ENCODE measurements at places on chromosomes 13 and 19.

GRCh38 chr13:20945952-20946383 lies 43.4 kb upstream of the XPO4 start:
- DNase-seq = no peak

DNA sequence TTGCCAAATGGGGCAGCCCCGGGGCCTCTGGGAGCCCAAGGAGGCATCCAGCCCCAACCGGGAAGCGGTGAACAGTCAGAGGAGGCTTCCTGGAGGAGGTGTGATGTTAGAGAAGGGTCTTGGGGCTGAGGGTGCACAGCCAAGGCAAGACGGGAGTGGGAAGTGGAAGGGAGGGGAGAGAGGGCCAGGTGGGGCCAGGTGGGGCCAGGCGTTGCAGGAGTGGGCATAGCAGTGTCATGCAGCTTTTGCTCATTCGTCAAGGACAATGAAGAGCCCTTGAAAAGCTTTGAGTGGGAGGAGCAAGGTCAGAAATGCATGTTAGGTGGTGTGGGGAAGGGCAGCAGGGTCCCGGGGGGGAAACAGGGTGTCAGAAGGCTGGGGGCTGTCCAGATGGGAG lies 1.8 kb downstream of the FBN3 start:
- no peak for DNase-seq

DNA sequence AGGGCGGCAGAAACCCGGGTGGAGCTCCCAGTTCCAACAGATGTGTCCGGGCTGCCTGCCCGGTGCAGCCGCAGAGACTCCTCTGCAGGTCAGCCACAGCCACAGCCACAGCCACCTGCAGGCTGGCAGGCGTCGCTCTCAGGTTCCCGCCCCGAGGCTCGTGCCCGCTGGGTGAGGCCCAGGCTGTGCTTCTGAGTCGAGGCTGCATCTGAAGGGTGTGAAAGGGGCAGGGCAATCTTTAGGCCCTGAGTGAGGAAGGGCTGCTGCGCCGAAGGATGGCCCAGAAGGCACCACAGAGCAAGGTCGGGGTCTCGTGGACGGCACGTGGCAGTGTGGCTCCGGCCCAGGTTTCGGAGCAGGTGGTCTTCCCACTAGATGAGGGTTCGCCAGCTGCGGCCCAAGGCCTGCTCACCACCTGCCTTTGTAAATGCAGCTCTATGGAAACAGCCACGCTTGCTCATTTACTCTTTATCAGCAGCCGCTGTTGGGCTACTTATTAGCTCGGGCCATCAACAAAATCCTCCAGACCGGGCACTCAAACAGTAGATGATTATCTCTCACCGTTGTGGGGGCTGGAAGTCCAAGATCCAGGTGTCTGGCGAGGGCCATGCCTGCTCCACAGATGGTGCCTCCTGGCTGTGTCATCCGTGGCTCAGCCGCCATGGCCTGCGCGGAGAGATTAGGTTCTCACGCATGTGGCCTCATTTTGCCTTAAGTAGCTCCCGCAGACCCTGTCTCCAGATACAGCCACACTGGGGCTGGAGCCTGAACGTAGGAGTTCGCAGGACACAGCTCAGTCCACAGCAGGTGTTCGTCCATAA lies 40.3 kb upstream of the TFDP1 start:
- DNase-seq = no peak

- DNase-seq = no peak
These were observed 17.6 kb downstream of the NOVA2 start for GRCh38 chr19:45955905-45956608.

- no peak for DNase-seq
These were observed 34.6 kb downstream of the CYP4F2 start for GRCh38 chr19:15863272-15863671.

GRCh38 chr19:5850743-5851293 lies 431 bp downstream of the FUT3 start:
- DNase-seq = no peak

DNA sequence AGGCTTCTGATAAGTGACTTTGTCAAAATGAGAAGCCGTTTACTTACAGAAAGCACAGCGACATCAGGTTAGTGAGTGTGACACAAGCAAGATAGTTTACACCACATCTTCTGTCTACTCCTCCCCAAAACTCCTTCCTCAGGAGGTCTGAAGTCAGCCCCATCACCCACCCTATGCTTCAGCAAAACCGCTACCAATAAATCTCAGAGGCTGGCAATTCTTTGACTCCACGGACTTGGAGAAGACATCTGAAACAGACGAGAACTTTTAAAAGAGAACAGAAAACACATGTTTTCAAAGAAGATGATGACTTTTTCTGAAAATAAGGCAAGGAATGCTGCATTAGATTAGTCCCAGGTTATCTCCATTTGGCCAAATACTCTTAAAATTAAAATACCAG lies 261.1 kb downstream of the TBC1D4 start:
- no peak for DNase-seq
